ENCODE measurements at places on chromosomes 3 and 15. TPM values are rescaled to one million over a fixed set of nuclear protein-coding genes. Genes with fewer than 3 reads are reported as not detected.

DNA sequence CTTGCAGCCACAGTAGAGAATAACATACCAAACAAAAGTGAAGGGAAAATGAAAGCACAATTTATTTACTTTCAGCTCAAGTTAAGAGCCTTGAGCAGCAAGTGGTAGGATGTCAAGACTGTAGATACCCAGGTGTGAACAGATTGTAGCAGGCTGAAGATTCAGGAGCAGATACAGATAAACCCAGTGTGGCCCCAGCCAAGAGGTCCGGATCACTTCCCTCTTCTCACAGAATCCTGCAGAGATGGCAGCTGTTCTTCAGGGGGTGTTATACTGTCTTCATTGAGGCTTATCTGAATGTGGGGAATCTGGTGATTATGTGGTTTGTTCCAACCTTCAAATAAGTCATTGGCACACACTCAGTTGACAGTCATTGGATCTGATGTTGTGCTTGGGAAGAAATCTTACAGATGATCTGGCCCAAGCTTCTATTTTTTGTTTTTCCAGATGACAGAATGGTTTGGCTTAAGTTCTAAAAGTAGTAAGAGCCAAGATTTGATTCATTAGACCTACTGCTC lies 2.2 kb downstream of the STARD9 start:
- peaks cover 11% of the 10 kb centered on the region for H3K4me1 ChIP-seq
- H3K4me3 ChIP-seq, result no peak overlapping the region
- no peaks in the 10 kb centered on the region for H3K36me3 ChIP-seq
- no peak for DNase-seq

- no peaks in the 10 kb centered on the region for H3K36me3 ChIP-seq
- no peaks in the 10 kb centered on the region for H3K27me3 ChIP-seq
- H3K27ac ChIP-seq, result no peak overlapping the region
- H3K4me3 ChIP-seq, result no peak overlapping the region
- no peaks in the 10 kb centered on the region for H3K4me1 ChIP-seq
- no peak for DNase-seq
Observed at GRCh38 chr15:70387081-70387480, 289.4 kb upstream of the TLE3 start.

DNA sequence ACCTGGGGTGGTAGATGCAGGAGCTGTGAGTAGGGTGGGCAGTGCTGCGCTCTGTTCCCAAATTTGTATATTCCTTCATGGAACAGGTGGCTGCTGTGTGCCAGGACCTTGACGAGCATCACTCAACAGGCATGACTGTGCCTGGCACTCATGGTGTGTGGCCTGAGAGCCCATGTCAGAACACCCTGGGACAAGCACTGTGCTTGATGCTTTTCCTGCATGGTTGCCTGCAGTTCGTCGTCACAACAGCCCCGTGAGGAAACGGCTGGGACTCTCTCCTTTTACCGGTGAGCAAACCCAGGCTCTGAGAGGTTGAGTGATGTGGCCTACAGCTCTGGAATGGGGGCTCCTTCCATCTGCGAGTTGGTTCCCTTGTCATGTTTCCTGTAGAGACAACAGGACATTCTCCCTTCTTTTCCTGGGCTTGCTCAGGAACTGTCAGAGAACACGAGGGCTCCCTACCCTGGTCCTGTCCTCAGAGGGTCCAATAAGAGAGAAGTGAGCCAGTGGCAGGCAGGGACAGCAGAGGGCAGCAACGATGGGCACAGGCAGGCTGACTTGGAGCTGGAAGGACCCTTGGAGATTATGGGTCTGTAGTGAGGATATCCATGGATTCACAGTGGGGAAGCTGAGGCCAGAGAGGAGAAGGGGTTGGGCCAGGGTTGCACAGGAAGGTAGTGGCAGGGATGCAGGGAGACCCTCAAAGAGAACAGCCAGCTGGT lies 37.4 kb downstream of the PRKCD start:
- H3K27me3 ChIP-seq, result no peaks in the 10 kb centered on the region
- H3K4me3 ChIP-seq, result no peak overlapping the region
- peak; percentile 35 for DNase-seq

- peaks cover 19% of the 10 kb centered on the region for H3K4me1 ChIP-seq
- H3K27ac ChIP-seq, result peak overlapping the region; percentile 2
- H3K36me3 ChIP-seq, result no peaks in the 10 kb centered on the region
- no peak overlapping the region for H3K4me3 ChIP-seq
Observed at GRCh38 chr3:15310491-15311370, 21.7 kb downstream of the SH3BP5 start.

GRCh38 chr15:79364571-79365240 lies 53.8 kb downstream of the TMED3 start:
- H3K27me3 ChIP-seq, result no peaks in the 10 kb centered on the region
- H3K4me3 ChIP-seq, result no peak overlapping the region

DNA sequence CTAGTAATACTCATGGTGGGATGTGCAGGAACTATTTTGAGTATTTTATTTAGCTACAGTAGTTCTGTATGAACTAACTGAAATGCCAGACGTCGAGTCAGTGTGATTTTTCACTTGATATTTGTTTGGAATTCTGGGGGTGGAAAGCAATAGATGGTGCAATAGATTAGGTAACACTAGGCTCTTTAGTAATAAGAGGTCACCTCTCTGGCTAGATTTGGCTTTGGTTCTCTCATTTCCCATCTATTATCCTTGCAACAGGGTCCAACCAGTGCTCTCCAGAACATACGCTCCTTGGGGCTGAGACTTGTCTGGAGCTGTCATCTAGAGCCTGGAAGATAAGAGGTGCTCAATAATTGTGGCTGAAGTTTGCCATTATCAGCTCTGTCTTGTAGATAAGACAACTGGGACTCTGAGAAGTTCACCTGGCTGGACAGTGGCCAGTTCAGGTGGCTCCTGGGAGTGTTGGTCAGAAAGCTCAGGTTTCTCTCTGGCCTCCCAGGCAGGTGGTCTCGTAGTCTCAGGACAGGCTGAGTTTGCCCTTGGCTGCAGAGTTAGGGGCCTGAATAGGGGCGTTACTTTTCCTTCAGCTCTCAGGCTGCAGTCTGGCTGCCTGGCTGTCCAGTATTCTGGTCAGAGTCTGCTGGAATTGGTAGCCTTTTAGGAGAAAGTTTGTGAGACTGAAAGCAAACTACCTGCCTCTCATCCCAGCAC lies 277.5 kb upstream of the RGMA start:
- DNase-seq, result no peak
- peak overlapping the region; percentile 24 for H3K4me3 ChIP-seq
- no peak overlapping the region for H3K27ac ChIP-seq
- peaks cover 41% of the 10 kb centered on the region for H3K4me1 ChIP-seq
- H3K27me3 ChIP-seq, result peaks cover 50% of the 10 kb centered on the region

- no peak overlapping the region for H3K27ac ChIP-seq
- peaks cover 11% of the 10 kb centered on the region for H3K4me1 ChIP-seq
Observed at GRCh38 chr3:14836049-14836468, 17.3 kb downstream of the FGD5 start.

GRCh38 chr15:68256675-68257450 lies 20.7 kb upstream of the FEM1B start:
- no peaks in the 10 kb centered on the region for H3K27me3 ChIP-seq
- peak overlapping the region; percentile 95 for H3K27ac ChIP-seq
- peak; percentile 95 for DNase-seq

GRCh38 chr15:44018151-44018550 lies 176.9 kb downstream of the FRMD5 start:
- no peak overlapping the region for H3K4me3 ChIP-seq
- DNase-seq, result no peak
- no peaks in the 10 kb centered on the region for H3K27me3 ChIP-seq
- H3K36me3 ChIP-seq, result no peaks in the 10 kb centered on the region
- no peak overlapping the region for H3K27ac ChIP-seq

DNA sequence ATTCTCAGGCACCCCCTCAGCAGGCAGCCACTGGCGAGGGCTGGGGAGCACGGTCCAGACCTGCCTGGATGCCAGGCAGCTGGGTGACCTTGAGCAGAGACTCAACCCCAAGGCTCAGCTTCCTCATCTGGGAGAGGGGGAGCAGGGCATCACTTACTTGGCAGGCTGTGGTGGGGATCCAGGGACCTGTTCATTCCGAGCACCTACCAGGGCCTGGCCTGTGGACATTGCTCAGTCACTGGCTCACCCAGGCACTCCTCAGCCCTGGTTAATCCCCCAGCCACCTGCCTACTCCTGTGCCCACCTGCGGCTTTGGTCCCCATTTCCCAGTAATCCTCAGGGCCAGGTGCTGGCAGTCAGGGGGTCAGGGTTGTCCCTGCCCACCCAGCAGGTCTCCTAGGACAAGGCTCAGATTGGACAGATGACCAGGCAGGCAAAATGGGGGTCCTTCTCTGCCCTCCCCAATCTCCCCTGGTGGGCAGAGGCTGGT lies 9.3 kb upstream of the RPL29 start:
- H3K27ac ChIP-seq, result no peak overlapping the region
- no peak for DNase-seq
- peak overlapping the region; percentile 47 for H3K4me3 ChIP-seq
- H3K4me1 ChIP-seq, result peaks cover 30% of the 10 kb centered on the region
- no peaks in the 10 kb centered on the region for H3K27me3 ChIP-seq
- no peaks in the 10 kb centered on the region for H3K36me3 ChIP-seq

GRCh38 chr3:34001022-34001421 lies 202.6 kb downstream of the PDCD6IP start:
- H3K27me3 ChIP-seq, result no peaks in the 10 kb centered on the region
- DNase-seq, result no peak
- no peak overlapping the region for H3K27ac ChIP-seq
- no peaks in the 10 kb centered on the region for H3K4me1 ChIP-seq

- H3K4me1 ChIP-seq, result peaks cover 9% of the 10 kb centered on the region
- no peak overlapping the region for H3K4me3 ChIP-seq
- H3K27me3 ChIP-seq, result peaks cover 2% of the 10 kb centered on the region
- DNase-seq, result no peak
Observed at GRCh38 chr15:68586274-68586961, 7.6 kb downstream of the CORO2B start.

DNA sequence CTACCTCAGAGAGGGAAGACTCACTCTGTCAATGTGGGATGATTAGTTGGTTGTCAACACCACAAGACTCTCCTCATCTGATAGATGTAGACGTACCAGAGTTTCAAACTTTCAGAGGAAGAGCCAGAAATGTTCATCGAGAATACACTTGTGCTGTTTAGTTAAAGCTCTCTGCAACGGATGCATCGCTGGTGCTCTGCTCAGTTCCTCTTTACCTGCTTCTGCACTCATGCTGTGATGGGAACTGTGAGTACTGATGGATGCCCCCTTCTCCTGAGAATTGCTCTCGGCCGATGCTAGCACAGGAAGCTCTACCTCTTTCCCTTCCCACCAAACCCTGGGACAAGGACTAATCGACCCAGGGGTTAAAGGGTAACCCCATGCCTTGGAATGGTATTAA lies 51.8 kb upstream of the CCDC54 start:
- H3K36me3 ChIP-seq, result no peaks in the 10 kb centered on the region
- H3K4me1 ChIP-seq, result no peaks in the 10 kb centered on the region
- no peak overlapping the region for H3K27ac ChIP-seq
- no peak for DNase-seq
- H3K4me3 ChIP-seq, result no peak overlapping the region

GRCh38 chr3:60557122-60557521 lies 694.1 kb downstream of the FHIT start:
- H3K4me1 ChIP-seq, result peaks cover 18% of the 10 kb centered on the region
- H3K36me3 ChIP-seq, result no peaks in the 10 kb centered on the region
- no peak overlapping the region for H3K4me3 ChIP-seq
- DNase-seq, result no peak
- H3K27ac ChIP-seq, result no peak overlapping the region

GRCh38 chr3:105826778-105827634 lies 41.8 kb downstream of the CBLB start:
- H3K4me1 ChIP-seq, result no peaks in the 10 kb centered on the region
- H3K27me3 ChIP-seq, result no peaks in the 10 kb centered on the region
- H3K27ac ChIP-seq, result no peak overlapping the region
- H3K4me3 ChIP-seq, result no peak overlapping the region
- DNase-seq, result no peak

GRCh38 chr3:122451371-122451770 lies 35.5 kb upstream of the WDR5B start:
- H3K4me3 ChIP-seq, result no peak overlapping the region
- no peak overlapping the region for H3K27ac ChIP-seq
- no peaks in the 10 kb centered on the region for H3K4me1 ChIP-seq
- DNase-seq, result no peak
- no peaks in the 10 kb centered on the region for H3K27me3 ChIP-seq

GRCh38 chr3:10263646-10264363 lies 15.5 kb downstream of the TATDN2 start:
- DNase-seq, result peak; percentile 92
- H3K36me3 ChIP-seq, result peaks cover 11% of the 10 kb centered on the region
- no peaks in the 10 kb centered on the region for H3K27me3 ChIP-seq
- H3K27ac ChIP-seq, result peak overlapping the region; percentile 65
- H3K4me1 ChIP-seq, result no peaks in the 10 kb centered on the region
- no peak overlapping the region for H3K4me3 ChIP-seq

GRCh38 chr3:184907681-184908649 lies 96.0 kb downstream of the VPS8 start:
- H3K36me3 ChIP-seq, result peaks cover 10% of the 10 kb centered on the region
- H3K4me1 ChIP-seq, result peaks cover 63% of the 10 kb centered on the region
- H3K4me3 ChIP-seq, result no peak overlapping the region
- H3K27ac ChIP-seq, result peak overlapping the region; percentile 95
- H3K27me3 ChIP-seq, result no peaks in the 10 kb centered on the region
- DNase-seq, result peak; percentile 25

DNA sequence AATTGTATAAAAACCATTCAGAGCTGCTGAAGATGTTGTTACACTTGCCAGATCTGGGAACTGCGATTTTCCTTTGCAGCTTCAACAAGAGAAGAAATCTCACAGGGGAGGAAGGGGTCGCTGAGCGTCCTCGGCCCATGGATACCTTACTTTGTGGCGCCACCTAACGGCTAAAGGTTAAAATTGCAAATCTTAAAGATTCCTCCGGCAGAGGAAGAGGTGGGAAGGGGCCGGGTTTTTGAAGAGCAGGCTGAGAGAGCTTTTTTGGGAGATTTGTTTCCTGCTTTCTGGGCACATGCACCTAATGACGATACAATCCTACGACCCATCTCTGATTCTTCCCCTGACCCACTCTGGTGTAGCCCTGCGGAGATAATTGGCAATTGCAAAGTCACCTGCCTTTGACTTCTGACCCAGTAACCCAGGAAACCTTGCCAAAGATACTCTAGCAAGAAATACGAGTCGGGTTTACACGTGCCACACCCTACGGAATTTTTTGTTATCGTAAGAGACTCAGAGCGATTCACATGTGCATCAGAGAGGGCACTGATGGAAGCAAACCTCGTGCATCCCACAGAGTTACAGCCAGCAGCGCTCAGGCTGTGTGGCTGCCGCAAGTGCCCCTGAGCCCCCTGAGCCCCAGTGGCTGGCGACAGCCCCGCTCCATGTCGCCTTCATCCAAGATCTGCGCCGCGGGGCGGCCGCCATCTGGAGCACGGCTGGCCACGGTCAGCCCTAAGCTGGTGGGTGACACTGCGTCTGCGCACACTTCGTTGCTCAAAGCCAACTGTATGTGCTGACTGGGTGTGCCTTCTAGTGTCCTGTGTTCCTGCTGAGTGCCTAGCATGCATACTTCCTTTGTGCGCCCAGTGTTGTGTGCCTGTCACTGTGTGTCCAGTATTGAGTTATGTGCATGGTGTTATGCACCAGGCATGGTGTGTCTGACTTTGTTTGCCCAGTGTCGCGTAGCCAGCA lies 55.2 kb upstream of the CHRNA7 start:
- peaks cover 5% of the 10 kb centered on the region for H3K27me3 ChIP-seq
- DNase-seq, result peak; percentile 92
- peak overlapping the region; percentile 46 for H3K4me3 ChIP-seq
- 0 out of 2 replicates have a peak, but pooled peaks cover 4% of the 10 kb centered on the region for H3K4me1 ChIP-seq
- H3K36me3 ChIP-seq, result no peaks in the 10 kb centered on the region
- H3K27ac ChIP-seq, result no peak overlapping the region

CTXN2 gene
- total RNA-seq, result not detected

STRA6 gene
- 9.9 TPM for total RNA-seq

SOX2 gene
- 228 TPM for total RNA-seq

COLQ gene
- total RNA-seq, result 0.66 TPM

ADGRG7 gene
- not detected for total RNA-seq

CACNA1D gene
- total RNA-seq, result 1.7 TPM

STRIT1 gene
- total RNA-seq, result not detected

WWTR1 gene
- 31.1 TPM for total RNA-seq

CCDC80 gene
- 8.1 TPM for total RNA-seq

DNAH1 gene
- total RNA-seq, result 0.35 TPM

ARID3B gene
- total RNA-seq, result 114 TPM

RARB gene
- total RNA-seq, result 0.14 TPM

Data from GM23338 (cell line).